ENCODE measurements at places on chromosomes 5 and 9.
A peak's percentile ranks its signal among the peaks of the same experiment; 100 is the strongest.

- no peak for DNase-seq
Observed at GRCh38 chr5:135183464-135183863, 149.4 kb upstream of the PITX1 start.

GRCh38 chr9:130308081-130308571 lies 42.6 kb downstream of the HMCN2 start:
- no peak for DNase-seq

DNA sequence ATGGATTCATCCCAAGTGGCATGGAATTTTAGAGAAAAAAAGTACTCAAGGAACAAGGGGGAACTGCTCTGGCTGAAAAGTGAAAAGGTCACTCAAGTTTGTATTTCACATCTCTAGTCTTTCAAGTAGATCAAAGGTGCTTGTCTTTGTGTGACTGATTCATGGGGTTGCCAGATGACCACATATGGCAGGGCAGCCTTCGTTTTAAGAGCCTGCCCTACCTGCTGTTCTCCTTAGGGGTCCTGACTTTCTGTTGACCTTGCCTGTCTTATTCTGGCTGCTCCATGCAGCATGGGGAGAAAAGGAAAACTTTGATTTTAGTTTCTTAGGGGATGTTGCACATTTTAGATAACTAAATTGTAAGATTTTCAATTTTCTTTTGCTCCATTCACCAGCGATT lies 877.7 kb downstream of the TLE1 start:
- no peak for DNase-seq

DNA sequence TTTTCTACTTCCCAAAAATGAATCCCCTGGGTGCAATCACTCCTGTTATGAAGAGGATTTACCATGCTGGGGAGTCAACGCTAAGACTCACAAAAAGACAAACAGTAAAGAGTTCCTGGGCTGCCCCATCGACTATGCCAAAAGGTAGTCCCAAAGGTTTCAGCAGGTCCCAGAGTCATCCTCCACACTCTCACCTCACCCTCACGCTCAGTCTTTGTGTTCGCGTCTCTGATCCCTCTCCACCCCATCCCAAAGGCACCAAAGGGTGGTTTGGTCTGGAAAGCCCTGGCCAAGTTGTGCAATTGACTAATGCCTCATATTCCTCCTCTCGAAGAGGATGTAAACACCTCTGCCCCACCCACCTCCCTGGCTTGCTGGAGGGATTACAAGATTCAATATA lies 240.2 kb upstream of the NFIL3 start:
- DNase-seq = peak; percentile 22

- DNase-seq = no peak
Observed at GRCh38 chr9:86563936-86564335, 209.7 kb upstream of the TUT7 start.

DNA sequence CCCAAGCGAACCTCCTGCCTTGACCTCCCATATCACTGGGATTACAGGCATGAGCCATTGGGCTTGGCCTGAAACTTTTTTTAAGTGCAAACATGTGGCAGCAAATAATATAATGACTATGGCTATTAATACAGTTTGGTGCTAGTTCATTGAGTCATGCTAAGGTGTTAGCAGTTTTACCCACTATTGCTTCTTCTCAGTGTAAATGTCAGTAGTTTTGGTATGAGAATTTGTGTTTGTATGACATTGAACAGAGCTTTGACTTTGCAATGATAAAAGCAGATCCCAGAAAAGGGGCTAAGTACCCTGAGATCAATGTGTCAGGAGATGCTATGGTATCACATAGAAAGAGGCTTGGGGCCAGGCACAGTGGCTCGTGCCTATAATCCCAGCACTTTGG lies 67.2 kb downstream of the WDR41 start:
- no peak for DNase-seq

All from suppressor macrophage treated with lipopolysaccharide for 1 hour (primary cell).